ENCODE measurements at places on chromosomes 6 and 20.

DNA sequence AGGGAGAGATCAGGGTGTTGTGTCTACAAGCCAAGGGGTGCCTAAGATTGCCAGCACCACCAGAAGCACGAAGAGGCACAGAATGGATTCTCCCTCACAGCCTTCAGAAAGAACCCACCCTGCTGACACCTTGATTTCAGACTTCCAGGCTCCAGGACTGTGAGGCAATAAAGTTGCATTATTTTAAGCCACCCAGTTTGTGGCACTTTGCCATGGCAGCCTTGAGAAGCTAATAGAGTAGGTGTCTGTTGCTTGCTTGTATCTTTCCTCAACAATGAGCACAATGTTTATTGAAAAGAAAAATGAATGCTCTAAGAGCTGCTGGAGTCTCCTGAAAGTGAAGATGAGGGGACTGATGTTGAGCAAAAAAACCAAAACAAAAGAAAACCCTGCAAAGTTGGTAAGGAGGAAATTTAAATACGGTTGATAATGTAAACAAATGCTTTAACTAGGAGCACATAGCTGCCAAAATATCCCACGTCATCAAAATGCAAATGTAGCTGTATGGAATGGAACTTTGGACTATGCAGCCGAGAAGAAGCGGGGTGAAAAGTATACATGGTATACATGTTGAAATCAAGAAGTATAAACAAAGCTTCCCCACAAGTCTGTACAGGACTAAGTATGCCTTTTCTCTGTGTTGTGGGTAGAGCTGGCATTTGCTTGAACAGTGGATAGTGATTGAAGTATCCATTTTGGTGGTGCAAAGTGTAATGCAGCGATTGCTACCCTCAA is 8.0 kb downstream of the IL20RA start:
- no peak for DNase-seq

GRCh38 chr6:105880030-105880492 is 206.1 kb upstream of the PRDM1 start:
- DNase-seq = no peak

- DNase-seq = no peak
Measured at GRCh38 chr20:24664266-24664986, 195.0 kb downstream of the SYNDIG1 start.

DNA sequence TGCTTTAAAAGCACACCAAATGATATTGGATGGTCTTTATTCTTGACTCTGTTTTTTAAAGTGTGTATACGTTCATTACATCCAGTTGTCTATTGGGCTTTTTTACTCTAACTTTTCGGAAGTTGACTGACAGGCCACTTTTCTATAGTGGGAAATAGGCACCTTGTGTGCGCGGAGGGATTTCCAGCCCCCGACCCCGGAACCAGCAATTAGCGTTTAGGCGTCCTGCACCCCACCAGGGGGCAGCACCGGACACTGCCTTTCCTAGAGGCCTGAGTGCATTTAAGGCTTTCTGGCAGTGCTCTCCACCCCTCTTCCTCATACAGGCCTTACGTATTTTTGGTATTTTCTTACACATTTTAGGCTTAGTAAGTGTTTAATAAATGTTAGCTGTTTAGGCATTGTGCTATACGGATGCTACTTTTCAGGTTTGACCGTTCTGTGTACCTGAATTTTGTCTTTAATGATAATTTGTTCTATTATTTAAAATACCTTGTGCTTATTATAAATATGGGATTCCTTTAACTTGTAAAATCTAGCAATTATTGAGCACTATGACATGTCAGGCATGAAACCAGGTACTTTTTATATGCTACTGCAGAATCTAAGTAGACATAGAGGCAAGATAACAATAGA is 231.8 kb downstream of the BCKDHB start:
- peak; percentile 86 for DNase-seq

- DNase-seq = no peak
Measured at GRCh38 chr6:14149053-14149738, 31.6 kb downstream of the CD83 start.

DNA sequence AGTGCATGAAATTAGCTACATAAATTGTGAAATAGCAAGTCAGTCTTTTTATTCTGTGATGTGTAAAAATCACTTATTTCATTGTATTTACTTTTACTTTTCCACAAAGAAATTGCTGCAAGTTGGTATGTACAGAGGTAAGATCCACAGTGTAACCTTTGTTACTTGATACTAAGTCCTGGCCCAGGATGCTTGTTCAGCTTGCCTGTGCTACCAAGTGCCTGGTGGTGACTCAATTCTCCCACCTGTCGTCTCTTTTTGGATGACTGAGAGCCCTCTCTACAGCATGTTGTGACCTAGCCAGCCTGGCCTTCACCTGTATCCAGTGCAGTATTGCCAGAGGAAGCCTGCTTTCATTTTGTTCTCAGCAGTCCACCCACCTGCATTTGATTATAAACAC is 54.9 kb downstream of the ANKRD6 start:
- DNase-seq = no peak

DNA sequence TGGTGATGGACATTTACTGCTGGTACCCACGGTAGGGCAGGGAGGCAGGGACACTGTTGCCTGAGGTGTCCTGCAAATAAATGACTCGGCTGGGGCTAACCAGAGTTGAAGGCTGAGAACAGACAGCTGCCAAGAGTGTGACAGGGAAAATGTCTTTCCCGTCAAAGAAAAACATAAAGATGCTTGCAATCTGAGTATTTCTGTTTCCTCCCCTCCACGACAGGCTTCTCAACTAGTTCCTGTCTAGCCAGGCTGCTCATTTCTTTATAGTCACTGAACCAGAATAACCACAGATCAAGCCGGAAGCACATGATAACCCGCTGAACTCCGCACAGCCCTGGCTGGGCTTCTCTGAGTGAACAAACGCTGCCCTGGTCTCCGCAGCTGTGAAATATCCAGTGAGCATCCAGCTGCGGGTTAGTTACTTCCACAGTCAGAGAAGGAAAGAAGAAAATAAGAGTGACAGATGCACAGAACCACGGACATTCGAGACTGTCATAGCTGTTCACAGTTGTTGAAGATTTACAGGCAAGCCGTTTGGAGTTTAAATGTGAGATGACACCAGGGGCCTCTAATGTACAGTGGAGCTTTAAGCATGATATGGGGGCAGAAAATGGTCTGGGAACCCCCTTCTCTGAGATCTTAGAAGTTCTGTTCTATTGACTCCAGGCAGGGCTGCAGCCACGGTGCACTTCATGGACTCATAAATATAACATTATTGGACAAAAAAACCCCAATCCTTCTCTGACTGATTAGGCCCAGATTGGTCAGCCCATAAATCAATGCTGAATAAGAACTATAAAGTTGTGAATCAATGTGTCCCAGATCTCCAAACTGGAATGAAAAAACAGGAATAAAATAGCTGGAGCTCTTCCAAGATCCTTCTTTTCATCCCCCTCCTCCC is 299.9 kb upstream of the SUPT3H start:
- no peak for DNase-seq

- no peak for DNase-seq
Measured at GRCh38 chr6:102670735-102671134, 1277.2 kb downstream of the GRIK2 start.

- no peak for DNase-seq
Measured at GRCh38 chr20:38685271-38685670, 39.0 kb upstream of the SLC32A1 start.

DNA sequence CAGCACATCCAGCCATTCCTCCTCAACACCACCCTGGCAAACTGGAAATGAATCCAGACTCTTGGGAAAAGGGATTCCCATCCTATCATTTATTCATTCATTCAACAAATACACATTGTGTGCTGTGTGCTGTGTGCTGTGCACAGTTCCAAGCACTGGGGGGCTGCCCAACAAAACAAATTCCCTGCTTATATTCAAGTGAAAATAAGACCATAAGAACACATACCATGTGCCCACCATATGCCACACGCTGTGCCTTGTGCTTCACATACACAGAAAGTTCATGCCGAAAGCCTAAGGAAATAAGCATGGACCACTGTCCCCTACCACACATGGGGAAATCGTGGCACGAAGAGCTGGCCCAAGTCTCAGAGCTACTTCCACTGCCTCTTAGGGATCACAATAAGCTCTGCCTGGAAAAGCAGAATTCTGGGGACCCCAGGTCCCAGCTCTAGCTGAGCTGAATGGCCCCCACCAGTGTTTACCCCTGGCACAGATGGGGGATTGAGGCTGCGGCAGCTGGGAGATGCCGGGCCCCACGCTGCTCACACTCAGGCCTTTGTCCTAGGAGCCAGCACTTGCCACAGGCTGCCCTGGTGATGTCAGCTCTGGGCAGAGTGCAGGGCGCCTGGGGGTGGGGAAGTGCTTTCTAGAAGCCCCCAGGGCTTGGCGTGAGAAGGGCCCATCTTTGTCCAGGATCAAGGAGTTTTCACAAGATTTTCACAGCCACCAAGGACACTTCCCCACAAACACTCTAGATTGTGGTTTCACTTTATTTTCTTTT is 99.6 kb downstream of the PREX1 start:
- no peak for DNase-seq

DNA sequence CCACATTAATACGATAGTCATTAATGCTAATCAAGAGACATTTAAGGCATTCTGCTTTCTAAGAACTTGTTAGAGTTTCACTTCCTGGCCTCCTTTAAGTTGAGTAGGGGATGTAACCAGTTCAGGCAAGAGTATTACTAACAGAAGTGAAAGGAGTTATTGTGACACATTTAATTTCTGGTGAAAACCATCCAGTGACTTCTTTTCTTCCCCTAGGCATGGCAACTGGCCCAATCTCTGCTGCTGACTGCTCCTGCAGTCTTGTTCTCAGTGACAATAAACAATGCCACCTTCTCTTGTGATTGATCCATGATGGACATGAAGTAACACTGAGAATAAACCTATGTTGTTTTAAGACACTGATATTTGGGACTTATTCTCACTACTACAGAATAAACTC is 130.9 kb upstream of the DEFB112 start:
- DNase-seq = no peak

- no peak for DNase-seq
Measured at GRCh38 chr6:162917506-162917905, 189.7 kb downstream of the PACRG start.

- no peak for DNase-seq
Measured at GRCh38 chr6:12439296-12439695, 149.1 kb downstream of the EDN1 start.

GRCh38 chr6:150443621-150444020 is 74.8 kb downstream of the IYD start:
- DNase-seq = no peak

- DNase-seq = no peak
Measured at GRCh38 chr6:37218511-37218910, 39.1 kb upstream of the TBC1D22B start.

GRCh38 chr6:70456735-70457134 is 43.4 kb downstream of the FAM135A start:
- DNase-seq = no peak

DNA sequence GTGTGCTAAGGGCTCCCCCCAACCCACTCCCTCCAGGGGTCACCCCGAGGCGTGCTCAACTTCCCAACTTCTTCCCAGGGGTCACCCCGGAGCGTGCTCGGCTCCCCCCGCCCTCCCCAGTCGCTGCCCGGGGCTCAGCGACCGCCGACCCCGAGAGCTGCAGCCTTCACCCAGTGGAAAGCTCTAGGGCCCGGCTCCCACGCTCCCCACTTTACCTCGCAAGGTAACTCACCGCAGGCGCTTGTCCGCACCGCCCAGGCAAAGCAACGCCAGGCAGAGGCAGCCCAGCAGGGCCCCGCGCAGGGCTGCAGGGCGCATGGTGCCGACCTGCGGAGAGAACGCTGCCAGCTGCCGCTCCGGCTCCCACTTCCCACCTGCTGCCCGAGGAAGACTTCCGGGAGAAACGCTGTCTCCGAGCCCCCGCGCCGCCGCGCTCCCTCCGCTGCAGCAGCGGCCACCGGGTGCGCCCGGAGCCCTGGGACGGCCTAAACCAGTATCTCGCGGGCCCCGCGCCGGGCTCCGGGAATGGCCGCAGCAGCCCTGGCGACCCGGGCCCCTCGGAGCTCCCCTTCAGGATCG is 396 bp downstream of the RNASET2 start:
- DNase-seq = no peak

DNA sequence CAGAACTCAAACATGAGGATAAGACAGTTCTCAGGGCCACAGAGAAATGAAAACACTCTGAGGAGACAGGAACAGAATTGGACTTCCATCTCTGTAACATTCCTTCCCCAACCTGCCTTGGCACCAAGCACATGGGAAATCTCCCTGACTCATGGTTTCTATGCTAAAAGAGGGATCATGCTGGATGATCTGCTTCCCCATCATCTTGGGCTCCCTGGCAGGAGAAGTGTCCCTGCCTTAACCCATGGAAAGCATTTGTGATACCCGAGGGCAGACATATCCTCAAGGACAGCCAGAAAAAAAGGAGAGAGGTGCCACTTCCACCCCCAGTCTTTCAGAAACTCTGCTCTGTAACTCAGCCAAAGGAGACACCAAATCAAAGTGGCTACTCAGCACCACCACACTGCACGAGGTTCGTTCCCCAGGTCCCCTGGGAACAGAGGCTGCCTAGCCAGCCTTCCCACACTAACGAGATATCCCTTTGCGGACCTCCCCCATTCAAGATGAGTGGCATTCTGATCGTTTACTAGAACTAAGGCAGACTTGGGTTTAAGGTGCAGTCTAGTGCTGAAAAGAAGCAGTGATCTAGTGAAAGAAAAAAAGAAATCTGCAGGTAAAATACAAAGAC is 34.8 kb downstream of the BLOC1S5 start:
- DNase-seq = no peak

GRCh38 chr6:36033935-36034334 is 6.3 kb downstream of the MAPK14 start:
- DNase-seq = no peak

DNA sequence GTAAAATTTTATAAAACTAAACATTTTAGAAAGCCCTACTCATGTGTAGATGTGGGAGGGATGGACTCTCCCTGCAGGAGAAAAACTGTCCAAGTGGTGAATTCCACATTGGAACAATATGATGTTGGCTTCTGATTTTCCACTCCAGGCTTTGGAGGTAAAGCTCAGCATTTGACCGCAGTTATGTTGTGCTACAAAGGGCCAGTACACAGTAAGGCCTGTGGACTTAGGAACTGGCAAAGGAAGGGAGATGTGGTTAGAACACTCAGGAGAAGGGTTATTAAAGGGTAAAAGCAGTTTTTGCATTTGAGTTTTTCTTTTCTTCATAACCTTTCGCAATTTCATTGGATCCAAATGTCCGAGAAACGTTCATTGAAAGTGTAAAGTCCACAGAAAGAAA is 150.3 kb upstream of the SASH1 start:
- no peak for DNase-seq

DNA sequence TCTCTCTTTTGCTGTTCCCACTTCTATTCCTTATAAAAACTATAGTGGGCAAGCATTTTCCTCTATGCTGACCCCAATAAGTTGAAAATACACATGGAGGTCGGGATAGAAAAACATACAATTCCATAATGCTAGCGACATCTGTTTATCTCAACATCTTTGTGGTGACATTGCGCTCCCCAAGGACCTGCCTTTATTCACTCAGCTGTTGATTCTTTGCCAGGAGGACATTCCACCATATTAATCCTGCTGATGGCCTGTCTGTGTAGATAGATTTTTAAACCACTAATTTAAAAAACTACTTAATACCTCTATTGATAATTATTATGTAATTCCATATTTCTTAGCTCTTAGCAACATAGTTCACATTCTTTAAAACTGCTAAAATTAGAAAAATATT is 555.3 kb upstream of the MAP3K7 start:
- no peak for DNase-seq

All from WTC11 (cell line).